ENCODE measurements at places on chromosomes 6 and 20.

GRCh38 chr6:33390173-33390572, 1.4 kb upstream of the KIFC1 start:
- no peak for DNase-seq

DNA sequence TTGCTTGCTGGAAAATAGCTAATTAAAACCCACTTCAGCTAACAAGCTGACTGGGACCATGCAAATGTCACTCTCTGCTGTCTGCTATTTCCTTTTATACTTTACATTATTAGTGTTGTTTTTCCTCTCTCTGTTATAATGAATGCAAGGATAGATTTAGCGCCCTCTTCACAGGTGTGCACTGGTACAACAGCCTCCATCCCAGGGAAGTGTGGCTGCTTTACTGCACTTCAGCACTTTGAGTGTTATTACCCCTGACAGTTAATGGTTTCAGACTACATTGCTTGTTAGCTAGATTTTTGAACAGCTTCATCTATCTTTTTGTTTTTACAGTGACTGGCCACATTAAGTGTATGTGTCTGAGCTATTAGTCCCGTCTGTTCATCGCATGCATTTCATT, 405.7 kb downstream of the RNF144B start:
- DNase-seq, result no peak

GRCh38 chr6:79672631-79673111, 41.5 kb downstream of the SH3BGRL2 start:
- DNase-seq, result no peak

DNA sequence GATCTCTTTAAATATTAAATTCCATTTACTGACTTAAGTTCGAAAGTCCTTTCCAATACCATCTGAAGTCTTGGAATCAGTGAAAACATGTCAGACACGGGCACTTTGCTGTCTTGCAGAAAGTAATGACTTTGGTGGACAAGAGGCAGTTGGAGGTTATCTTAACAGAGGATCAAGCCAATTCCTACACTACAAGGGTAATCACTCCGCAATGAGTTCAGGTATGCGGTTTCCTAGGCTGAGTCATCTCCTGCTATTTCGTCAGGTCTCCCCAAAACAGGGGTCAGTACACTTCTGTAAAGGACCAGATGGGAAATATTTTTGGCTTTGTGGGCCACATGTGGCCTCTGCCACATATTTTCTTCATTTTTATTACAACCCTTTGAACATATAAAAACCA, 656.6 kb downstream of the KIF16B start:
- DNase-seq, result no peak

DNA sequence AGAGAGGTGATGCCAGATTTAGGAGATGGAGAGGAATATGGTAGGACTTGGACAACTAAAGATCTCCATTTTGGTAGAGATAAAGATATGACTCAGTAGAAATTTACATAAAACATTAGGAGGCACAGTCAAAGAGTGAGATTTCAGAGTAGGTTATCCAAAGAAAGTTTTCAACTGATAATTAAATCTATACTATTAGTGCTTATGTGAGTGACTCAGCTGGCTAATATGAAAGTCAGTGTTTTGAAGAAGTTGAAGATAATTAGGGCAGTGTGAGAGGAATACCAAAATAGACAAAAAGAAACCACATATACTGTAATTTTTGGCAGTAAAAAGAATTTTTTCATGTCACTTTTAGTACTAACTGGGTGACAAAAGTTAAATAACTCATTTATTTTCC, 712.8 kb upstream of the HS3ST5 start:
- no peak for DNase-seq

DNA sequence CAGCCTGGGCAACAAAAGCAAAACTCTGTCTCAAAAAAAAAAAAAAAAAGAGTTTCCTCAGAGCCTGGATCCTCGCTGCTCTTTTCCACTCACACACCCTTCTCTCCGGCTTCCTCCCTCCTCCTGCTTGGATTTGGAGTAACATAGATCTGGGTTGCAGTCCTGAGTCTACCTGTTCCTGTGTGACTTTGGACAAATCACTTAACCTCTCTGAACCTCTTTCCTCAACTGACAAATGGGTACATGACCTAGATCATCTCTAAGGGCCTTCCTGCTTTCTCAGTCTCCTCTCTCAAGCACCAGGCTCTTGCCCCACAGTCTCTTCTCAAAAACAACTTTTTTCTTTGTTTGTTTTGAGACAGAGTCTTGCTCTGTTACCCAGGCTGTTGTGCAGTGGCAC, 5.6 kb upstream of the R3HDML start:
- DNase-seq, result no peak

DNA sequence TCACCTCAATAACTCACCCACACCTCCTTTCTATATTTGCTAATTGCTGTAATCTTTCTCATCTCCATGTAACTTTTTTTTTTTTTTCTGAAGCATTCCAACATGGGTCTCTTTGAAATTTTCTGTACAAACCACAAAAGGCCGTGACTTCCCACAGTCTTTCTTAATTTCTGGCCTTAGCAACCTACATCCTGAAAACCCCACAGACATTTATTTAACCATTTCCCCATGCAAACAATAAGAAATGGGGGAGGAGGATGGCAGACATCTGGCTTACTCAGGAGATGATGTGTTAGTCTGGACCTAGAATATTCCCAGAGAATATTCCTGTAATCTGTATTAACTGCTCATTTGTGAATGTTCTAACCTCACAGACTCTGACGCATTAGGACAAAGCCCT, 57.6 kb downstream of the MEP1A start:
- no peak for DNase-seq

DNA sequence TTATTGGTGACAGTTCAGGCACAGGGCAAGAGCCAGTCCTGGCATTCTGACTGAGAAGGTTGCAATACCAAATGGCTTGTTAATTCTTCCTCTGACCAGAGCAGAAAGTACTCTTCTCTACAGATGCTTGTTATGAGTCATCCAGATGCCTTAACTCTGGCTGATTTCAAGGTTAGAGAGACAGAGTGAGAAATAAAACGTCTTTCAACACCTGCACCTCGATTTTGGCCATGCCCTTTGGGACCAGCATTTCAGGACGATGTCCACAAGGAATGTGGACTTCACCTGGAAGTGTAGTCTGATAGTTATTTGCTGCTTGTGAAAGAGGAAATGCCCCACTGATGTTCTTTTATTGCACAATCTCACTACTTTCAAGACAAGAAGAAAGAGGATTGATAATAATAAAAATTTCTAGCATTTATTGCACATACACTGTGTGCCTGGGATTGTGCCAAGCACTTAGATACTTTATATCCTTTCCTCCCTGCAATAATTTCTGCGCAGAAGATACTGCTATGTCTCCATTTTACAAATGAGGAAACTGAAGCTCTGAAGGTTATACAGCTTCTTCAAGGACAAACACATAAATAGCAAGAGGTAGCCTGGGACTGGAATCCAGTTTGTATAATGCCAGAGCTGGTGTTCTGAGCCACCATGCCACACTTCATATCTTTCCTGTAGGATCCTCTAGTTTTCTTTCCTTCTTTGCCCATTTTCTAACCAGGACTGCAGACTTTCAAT, 33.5 kb upstream of the MCM3 start:
- DNase-seq, result no peak

DNA sequence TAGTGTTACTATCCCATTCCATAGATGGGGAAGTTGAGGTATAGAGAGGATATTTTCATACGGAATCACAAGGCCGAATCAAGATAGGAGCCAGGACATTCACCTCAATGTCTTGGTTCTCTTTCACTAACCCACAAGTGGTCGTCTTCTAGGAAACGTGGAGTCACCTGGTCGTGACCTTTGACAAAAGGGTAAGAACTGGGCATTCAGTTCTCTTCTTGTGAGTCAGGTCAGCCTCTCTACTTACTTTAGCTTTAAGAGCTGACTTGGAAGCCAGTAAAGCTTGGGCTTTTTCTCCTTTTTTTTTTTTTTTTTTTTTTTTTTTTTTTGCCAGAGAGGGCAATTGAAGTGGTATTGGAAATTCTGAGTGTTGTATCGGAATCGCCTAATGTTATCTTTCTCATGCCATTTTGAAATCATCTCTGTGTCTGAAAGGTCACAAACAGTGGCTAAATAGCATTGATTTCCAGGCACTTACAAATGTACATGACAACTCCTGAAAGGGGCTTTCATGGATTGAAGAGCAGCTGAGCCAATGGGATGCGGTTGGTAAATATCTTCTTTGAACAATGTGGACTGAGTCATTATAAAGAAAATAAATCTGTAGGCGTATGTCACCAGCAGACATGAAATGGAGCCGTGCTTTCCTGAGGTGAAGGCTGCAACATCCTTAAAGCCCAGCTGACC, 356.9 kb downstream of the KIF16B start:
- DNase-seq, result no peak

DNA sequence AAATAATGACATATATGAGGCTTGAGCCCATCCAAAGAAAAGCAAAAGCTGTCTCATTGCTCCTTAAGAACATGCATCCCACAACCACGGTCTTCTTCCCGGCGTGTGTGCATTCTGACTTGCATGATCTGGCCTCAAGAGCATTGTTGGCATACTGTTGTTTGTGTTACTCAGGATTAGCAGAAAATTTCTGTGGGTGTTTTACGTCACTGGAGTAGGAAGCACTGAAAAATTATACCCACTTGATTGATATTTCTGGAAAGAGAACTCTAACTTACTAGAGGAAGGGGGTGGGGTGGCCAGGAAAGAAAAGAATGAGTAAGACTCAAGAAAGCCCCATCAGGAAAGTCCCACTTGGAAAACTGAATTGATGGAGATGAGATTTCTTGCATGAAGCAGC, 326.2 kb upstream of the PRDM1 start:
- DNase-seq, result no peak

DNA sequence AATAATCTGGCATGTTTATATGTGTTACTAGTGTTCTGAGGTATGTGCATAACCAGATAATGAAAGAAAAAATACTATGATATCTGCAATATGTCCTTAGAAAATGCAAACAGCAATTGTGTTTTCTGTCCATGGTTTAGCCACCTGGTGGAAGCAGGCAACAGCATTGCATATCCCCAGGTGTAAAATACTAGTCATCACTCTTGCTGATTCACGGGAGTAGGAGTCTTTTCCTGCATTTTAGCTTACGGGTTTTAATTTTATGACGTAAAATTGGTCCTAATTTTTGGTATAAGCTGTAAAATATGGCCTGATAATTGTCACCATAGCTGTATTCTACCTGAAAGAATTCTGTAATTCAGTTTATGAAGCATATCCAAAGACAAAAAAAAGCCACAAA, 2.5 kb downstream of the RNF182 start:
- DNase-seq, result no peak

Measured in stimulated activated effector memory CD8-positive, alpha-beta T cell treated with anti-CD3 and anti-CD28 coated beads, Interleukin-12 subunit alpha, Interleukin-12 subunit beta, amount 100 ng/mL, for 72 hours (primary cell).